ENCODE measurements at places on chromosomes 7 and 10. TPM values are rescaled to one million over a fixed set of nuclear protein-coding genes. Genes with fewer than 3 reads are reported as not detected.

The ZNF853 gene
- polyA plus RNA-seq: 0.32 TPM

The UMAD1 gene
- 10.3 TPM for polyA plus RNA-seq

The CCDC3 gene
- polyA plus RNA-seq: 1.9 TPM

The IFIT1B gene
- 0.10 TPM for polyA plus RNA-seq

The CDK6 gene
- polyA plus RNA-seq: 7.4 TPM

The FOXK1 gene
- polyA plus RNA-seq: 2.3 TPM

The MYO3A gene
- 1.3 TPM for polyA plus RNA-seq

The TLX1 gene
- polyA plus RNA-seq: not detected

The IGF2BP3 gene
- polyA plus RNA-seq: 52.0 TPM

The PLEKHS1 gene
- not detected for polyA plus RNA-seq

The FZD1 gene
- polyA plus RNA-seq: 0.34 TPM
